ENCODE measurements at places on chromosomes 7 and 10. TPM values are rescaled to one million over a fixed set of nuclear protein-coding genes. Genes with fewer than 3 reads are reported as not detected.
A peak's percentile ranks its signal among the peaks of the same experiment; 100 is the strongest.

- H3K4me1 ChIP-seq, result peaks cover 12% of the 10 kb centered on the region
- DNase-seq, result no peak
- H3K27ac ChIP-seq, result no peak overlapping the region
- H3K27me3 ChIP-seq, result no peaks in the 10 kb centered on the region
Observed at GRCh38 chr10:47046321-47047126, 135.3 kb downstream of the PTPN20 start.

GRCh38 chr10:129760003-129760315 is 204.1 kb downstream of the EBF3 start:
- no peaks in the 10 kb centered on the region for H3K27me3 ChIP-seq
- H3K4me1 ChIP-seq, result peaks cover 12% of the 10 kb centered on the region
- H3K36me3 ChIP-seq, result no peaks in the 10 kb centered on the region
- H3K4me3 ChIP-seq, result no peak overlapping the region

GRCh38 chr7:158432369-158433341 is 155.0 kb downstream of the PTPRN2 start:
- H3K36me3 ChIP-seq, result no peaks in the 10 kb centered on the region
- no peaks in the 10 kb centered on the region for H3K4me1 ChIP-seq
- H3K4me3 ChIP-seq, result no peak overlapping the region
- peaks cover 7% of the 10 kb centered on the region for H3K27me3 ChIP-seq
- H3K27ac ChIP-seq, result no peak overlapping the region
- DNase-seq, result no peak

DNA sequence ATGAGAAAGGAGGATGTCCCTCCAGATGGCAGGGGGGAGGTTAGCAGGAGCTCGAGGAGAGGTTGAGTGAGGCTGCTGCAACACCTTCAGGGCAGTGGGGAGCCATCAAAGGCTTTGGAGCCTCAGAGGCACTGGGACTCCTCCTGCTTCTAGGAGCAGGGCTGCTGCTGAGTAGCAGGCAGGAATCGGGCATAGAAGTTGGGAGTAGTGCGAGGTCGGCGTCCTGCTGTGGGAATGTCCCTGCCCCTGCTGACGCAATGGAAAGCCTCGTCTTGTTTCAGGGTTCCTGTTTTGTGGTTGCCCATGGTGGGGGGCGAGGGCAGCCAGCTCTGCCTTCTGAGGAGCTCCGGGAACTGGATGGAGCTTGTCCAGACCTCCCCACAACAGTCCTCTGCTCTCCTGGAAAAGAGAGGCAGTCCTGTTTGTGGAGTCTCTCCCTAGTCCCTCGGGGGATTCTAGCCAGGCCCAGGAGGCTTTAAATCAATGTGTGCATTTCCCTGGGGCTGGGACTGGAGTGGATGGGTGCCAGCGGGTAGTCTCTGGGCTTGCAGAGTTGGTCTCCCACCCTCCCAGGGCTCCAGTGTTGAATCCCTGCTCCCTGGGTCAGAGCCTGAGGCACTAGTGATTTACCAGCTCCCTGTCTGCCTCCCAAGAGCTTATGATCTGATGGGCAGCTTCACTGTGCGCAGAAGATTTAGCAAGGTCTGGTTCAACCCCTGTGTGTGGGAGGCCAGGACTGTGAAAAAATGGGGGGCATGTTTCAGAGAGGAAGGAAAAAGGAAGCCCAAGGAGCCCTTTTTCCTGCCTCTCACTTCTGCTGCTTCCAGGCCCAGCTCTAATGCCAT is 98.7 kb upstream of the PPIF start:
- peaks cover 5% of the 10 kb centered on the region for H3K36me3 ChIP-seq
- H3K27ac ChIP-seq, result peak overlapping the region; percentile 77
- no peak overlapping the region for H3K4me3 ChIP-seq

DNA sequence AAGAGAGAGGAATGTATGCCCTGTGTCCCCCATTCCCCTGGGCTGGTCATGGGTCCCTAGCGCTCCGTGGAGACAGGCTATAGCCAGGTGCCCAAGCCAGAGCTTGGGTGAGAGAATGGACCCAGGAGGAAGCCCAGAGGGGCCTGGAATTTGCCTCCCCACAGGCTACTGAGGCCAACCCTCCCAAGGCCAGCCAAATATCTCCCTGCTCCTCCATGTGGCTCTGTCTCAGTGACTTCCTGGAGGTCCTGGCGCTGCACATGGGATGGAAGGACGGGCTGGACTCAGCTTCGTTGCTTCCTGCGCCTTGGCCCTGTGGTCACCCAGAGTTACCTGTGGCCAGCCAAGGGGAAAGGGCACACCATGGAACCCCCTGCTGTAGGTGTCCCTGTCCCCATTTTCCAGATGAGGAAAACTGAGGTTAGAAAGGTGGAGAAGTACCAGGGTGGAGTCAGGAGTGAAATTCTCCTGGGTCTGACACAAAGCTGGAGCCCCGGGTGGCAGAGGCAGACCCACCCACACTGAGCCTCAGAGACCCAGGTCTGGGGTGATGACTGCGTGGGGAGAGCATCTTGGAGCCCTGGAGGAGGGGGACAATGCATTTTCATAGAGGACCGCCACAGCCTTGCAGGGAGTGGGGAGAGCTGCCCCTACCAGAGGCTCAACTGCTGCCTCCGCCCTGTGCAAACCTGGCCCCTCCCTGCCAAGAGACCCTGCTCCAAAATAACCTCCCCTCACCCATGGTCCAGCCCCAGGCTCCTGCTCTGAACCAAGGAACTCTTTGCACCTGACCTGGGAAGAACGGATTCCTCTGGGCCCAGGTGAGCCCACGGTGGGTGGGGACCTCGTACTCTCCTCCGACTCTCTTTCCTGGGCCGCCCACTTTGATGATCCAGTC is 42.6 kb downstream of the TMEM270 start:
- H3K27me3 ChIP-seq, result no peaks in the 10 kb centered on the region
- H3K36me3 ChIP-seq, result no peaks in the 10 kb centered on the region

- H3K27ac ChIP-seq, result no peak overlapping the region
- H3K4me3 ChIP-seq, result no peak overlapping the region
- DNase-seq, result no peak
Observed at GRCh38 chr7:7808156-7808555, 89.7 kb upstream of the RPA3 start.

- peaks cover 5% of the 10 kb centered on the region for H3K4me1 ChIP-seq
- H3K27ac ChIP-seq, result no peak overlapping the region
- no peak overlapping the region for H3K4me3 ChIP-seq
- no peaks in the 10 kb centered on the region for H3K27me3 ChIP-seq
- H3K36me3 ChIP-seq, result no peaks in the 10 kb centered on the region
- DNase-seq, result no peak
Observed at GRCh38 chr10:71530781-71531180, 134.1 kb downstream of the CDH23 start.

DNA sequence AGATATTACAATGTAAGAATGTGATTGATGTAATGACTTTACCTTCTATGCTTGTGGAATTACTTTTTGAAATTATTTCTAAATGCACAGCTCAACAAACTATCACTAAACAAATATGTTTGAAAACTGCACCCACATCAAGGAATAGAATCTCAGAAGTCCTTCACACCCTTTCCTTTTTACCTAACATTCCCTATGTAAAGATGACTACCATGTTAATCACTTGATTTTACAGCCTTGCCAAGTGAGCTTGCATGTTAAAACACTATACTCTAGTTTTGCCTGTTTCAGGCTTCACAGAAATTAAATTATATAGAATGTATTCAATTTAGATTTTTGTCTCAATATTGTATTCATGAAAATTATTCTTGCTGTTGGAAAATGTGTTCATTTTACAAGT is 1169.4 kb upstream of the CELF2 start:
- no peak overlapping the region for H3K4me3 ChIP-seq
- H3K4me1 ChIP-seq, result no peaks in the 10 kb centered on the region
- H3K27me3 ChIP-seq, result no peaks in the 10 kb centered on the region
- DNase-seq, result no peak
- no peaks in the 10 kb centered on the region for H3K36me3 ChIP-seq

DNA sequence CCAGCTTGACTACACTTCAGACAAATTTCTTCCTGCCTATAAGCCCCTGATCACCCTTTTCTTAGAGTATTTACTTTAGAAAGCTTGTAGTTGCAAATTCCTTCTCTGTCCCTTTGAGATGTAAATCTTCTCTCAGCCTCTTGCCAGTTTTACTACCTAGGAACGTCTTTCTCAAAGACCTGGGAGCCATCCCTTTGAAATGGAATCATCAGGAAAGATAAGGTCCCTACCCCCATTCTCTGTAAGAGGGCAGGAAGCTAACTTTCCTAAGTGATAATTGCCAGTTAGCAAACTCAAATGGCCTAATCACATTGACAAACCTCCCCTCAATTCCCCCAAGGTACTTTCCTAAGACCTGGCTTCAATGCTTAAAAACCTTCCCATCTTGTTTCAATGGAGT is 304.5 kb downstream of the MDFIC start:
- H3K27me3 ChIP-seq, result no peaks in the 10 kb centered on the region
- no peaks in the 10 kb centered on the region for H3K36me3 ChIP-seq
- H3K4me1 ChIP-seq, result peaks cover 13% of the 10 kb centered on the region
- DNase-seq, result no peak
- no peak overlapping the region for H3K27ac ChIP-seq
- no peak overlapping the region for H3K4me3 ChIP-seq

GRCh38 chr7:115340828-115341227 is 418.9 kb downstream of the MDFIC start:
- H3K4me1 ChIP-seq, result no peaks in the 10 kb centered on the region
- peaks cover 2% of the 10 kb centered on the region for H3K27me3 ChIP-seq
- DNase-seq, result no peak
- no peaks in the 10 kb centered on the region for H3K36me3 ChIP-seq

DNA sequence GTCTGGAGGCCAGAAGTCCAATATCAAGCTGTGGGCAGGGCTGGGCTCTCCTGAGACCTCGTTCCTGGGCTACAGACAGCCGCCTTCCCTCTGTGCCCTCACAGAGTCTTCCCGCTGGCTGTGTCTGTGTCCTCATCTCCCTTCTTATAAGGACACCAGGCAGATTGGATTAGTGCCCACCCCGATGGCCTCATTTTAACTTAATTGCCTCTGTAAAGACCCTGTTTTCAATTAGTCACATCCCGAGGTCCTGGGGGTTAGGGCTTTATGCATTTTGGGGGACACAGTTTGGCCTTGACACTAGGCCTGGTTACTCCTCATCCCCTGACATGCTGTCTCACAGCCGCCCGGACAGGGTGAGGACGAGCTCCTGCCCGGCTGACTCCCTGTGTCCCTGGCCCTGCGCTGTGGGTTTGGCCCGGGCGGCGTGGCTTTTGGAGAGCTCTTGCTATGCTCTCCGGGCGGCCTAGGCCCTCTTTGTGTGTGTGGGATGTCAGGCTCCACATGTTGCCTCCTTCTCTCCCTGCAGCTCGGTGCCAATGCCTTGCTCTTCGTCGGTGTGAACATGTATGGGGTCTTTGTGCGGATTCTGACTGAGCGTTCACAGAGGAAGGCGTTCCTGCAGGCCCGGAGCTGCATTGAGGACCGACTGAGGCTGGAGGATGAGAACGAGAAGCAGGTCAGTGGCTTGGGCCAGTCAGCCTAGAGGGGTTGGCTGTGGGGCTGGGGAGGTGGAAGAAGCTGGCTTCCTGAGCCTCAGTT is 18.2 kb downstream of the ADCY1 start:
- H3K27ac ChIP-seq, result no peak overlapping the region
- no peak overlapping the region for H3K4me3 ChIP-seq
- H3K36me3 ChIP-seq, result no peaks in the 10 kb centered on the region
- H3K4me1 ChIP-seq, result no peaks in the 10 kb centered on the region
- no peaks in the 10 kb centered on the region for H3K27me3 ChIP-seq

- H3K36me3 ChIP-seq, result no peaks in the 10 kb centered on the region
- no peak for DNase-seq
- H3K27ac ChIP-seq, result no peak overlapping the region
- no peaks in the 10 kb centered on the region for H3K4me1 ChIP-seq
Observed at GRCh38 chr7:57400531-57401155, 49.3 kb upstream of the ZNF716 start.

DNA sequence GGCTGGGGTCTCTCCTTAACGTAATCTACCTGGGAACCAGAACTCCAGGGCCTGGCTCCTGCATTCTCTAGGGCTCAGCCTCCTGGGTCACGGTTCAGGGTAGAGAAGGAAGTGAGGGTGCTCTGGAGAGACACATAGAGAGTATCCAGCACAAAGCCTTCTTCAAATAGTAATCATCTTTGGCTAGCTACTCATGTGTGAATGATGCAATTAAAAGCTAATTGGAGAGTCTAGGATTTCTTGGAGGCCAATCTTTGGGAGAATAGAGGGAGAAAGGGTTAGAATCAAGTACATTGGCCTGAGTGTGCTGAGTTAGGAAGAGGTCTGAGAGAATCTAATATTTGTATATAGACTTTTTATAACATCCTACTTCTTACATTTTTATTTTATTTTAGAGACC is 24.0 kb upstream of the MALRD1 start:
- H3K27me3 ChIP-seq, result no peaks in the 10 kb centered on the region
- DNase-seq, result no peak
- H3K4me3 ChIP-seq, result no peak overlapping the region
- no peaks in the 10 kb centered on the region for H3K36me3 ChIP-seq
- H3K4me1 ChIP-seq, result no peaks in the 10 kb centered on the region
- no peak overlapping the region for H3K27ac ChIP-seq

DNA sequence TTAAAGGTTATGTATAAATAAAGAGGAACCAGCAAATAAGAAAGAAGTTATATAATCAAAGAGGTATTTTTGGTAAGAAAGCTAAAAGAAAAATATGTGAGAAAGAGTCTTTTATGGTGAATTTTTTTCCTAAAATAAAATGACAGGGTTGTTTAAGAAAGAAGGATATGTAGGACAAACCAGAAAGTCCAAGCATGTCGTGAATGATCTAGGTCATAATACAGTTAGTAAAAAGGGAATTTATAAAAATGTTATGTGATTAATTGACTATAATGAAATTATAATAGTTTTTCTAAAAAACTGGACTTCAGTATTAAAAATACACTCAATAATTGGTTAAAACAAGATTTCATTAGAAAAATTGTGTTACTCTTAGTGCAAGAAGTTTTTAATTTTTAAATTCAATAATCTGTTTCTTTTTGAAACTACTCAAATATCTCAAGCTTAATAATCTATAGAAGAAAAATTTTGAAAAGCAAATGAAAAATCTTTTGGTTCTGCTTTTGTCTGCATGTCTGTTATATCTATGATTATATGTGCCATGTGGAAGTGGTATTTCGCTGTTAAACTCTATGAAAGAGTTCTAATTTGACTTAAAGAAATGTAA is 23.3 kb downstream of the AVL9 start:
- H3K27me3 ChIP-seq, result no peaks in the 10 kb centered on the region
- H3K4me3 ChIP-seq, result no peak overlapping the region
- DNase-seq, result no peak
- H3K27ac ChIP-seq, result no peak overlapping the region
- peaks cover 30% of the 10 kb centered on the region for H3K4me1 ChIP-seq
- H3K36me3 ChIP-seq, result peaks cover 67% of the 10 kb centered on the region

DNA sequence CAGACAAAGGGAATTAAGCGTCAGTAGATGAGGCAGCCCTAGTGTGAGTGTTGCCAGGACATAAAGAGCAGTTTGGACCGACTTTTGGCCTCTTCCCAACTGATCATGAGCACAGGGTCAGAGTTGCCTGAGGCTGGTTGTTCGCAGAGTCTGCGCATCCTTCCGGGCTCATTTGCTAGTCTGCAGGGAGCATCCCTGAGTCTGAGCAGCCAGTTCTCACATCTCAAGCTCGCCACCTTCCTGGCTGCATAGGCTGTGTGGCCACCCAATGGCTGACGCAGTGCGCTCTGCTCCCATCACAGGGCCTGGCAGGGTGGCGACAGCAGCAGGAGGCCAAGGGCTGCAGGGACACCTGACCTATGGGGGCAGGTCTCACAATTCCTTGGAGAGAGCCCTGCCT is 5.0 kb downstream of the GAD2 start:
- no peaks in the 10 kb centered on the region for H3K36me3 ChIP-seq
- peaks cover 13% of the 10 kb centered on the region for H3K4me1 ChIP-seq
- peaks cover 78% of the 10 kb centered on the region for H3K27me3 ChIP-seq
- no peak overlapping the region for H3K27ac ChIP-seq
- no peak for DNase-seq
- H3K4me3 ChIP-seq, result no peak overlapping the region

TFPI2 gene
- not detected for total RNA-seq

GRM3 gene
- total RNA-seq, result not detected

CPVL gene
- not detected for total RNA-seq

TMEM72 gene
- total RNA-seq, result not detected

SCART1 gene
- total RNA-seq, result 4.5 TPM

ANKRD30A gene
- total RNA-seq, result not detected

BCL7B gene
- total RNA-seq, result 69.7 TPM

LHFPL3 gene
- not detected for total RNA-seq

CAV2 gene
- total RNA-seq, result not detected
